ENCODE measurements at places on chromosomes 7 and 10.

DNA sequence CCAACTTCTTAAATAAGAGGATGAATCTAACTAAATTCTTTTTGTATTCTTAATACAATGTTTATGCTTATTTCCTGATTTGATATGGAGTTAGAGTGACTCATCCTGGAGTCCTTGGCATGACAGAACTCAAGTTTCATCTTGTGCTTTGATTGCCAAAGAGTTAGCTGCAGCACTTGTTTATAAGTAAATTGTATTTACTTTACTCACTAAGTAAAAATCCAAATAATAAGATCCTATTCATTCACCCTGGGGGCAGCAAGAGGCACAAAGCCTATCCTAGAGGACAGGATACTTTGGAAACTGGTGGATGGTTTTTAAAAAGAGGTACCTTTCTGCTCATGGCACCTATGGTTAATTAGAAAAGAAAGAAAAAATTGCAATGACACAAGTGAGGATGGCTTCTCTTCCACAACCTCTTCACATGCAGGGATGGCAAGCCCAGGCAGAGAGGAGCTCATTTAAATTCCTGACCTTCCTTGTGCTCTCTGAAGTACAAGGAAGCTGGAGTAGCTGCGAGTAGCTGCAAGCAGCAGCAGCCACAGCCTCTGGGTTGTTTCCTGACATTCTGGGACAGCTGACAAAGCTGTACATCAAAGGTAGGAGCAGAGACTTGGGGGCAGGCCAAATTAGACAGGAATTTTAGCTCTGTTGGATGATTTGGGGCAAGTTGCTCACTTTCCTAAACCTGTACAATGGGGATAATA, 28.5 kb upstream of the CROT start:
- DNase-seq, result no peak

GRCh38 chr7:99624484-99624883, 7.7 kb downstream of the ZSCAN25 start:
- no peak for DNase-seq

DNA sequence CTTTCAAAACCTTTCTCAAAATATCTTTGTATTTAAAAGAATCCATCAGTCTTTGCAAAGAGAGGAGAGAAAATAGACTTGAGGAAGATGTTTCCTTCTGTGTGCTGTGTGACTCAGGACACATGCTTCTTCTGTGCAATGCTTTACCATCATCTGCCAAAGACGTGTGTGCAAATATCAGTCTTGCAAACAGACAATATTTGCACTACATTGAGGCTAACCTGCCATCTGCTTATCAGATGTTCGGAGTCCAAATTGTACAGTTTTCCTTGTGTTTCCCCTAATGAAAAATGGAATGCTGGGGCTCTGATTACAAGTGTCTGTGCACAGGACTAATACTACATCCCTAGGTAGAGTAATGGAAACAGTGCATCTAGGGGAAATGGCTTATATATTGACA, 353.1 kb upstream of the LRRTM3 start:
- no peak for DNase-seq

- no peak for DNase-seq
These were observed 71.9 kb upstream of the DUSP5 start for GRCh38 chr10:110425684-110426293.

- no peak for DNase-seq
These were observed 203.8 kb downstream of the ZEB1 start for GRCh38 chr10:31522820-31523219.

DNA sequence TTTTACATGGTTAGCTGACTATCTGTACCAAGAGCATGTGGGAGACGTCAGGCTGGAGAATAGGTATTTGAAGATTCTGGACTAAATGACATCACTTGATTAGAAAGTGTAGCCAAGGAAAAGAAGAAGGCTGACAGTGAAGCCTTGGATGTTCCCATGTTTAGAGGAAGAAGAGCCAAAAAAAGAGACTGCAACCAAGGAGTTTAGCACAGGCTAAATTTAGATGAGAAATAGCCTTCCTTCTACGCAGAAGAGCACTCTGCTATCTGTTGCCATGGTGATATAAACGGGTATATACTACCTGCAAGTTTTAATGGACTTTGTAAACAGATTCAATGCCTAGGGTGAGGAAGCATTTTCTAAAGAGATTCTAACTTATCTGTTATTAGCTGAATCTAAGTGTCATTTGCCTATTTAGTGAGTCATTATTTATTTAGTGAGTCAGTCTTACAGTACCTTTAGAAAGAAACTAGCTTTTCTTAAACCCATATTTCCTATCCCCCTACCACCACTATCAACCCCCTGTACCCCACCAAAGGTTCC, 69.8 kb downstream of the CDK6 start:
- peak; percentile 57 for DNase-seq

DNA sequence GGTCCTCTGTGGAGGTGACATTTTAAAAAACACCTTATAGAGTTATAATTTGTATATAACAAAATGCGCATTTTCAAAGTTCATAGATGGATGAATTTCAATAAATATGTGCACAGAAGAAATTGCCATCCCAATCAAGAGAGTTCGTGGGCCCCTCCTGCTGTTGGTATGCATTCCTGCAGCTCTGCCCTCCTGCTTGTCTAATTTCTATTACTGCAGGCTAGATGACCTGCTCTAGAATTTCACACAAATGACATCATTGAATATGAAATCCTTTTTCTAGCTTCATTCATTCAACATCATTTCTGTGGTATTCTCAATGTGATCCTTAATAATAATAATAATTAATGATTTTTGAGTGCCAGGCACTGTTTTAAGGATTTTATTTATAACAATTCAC, 348.2 kb downstream of the SDK1 start:
- no peak for DNase-seq

- no peak for DNase-seq
These were observed 34.6 kb upstream of the PDK4 start for GRCh38 chr7:95630702-95631458.

GRCh38 chr10:386771-387592, 251.7 kb downstream of the ZMYND11 start:
- no peak for DNase-seq

DNA sequence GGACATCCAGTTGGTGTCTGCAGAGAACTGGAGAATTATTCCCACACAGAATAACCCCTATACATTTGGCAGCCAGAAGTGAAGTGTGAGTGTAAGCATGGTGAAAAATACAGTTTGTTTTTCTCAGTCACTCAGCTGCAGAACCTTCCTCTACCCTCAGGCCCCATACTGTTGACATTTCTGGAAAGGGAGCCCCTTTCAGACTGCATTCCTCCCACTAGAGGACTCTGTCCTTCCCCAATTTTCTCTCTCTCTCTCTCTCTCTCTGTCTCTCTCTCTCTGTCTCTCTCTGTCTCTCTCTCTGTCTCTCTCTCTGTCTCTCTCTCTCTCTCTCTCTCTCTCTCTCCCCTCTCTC, 86.8 kb upstream of the STEAP1B start:
- DNase-seq, result no peak

GRCh38 chr7:114852293-114852692, 69.6 kb upstream of the MDFIC start:
- no peak for DNase-seq

DNA sequence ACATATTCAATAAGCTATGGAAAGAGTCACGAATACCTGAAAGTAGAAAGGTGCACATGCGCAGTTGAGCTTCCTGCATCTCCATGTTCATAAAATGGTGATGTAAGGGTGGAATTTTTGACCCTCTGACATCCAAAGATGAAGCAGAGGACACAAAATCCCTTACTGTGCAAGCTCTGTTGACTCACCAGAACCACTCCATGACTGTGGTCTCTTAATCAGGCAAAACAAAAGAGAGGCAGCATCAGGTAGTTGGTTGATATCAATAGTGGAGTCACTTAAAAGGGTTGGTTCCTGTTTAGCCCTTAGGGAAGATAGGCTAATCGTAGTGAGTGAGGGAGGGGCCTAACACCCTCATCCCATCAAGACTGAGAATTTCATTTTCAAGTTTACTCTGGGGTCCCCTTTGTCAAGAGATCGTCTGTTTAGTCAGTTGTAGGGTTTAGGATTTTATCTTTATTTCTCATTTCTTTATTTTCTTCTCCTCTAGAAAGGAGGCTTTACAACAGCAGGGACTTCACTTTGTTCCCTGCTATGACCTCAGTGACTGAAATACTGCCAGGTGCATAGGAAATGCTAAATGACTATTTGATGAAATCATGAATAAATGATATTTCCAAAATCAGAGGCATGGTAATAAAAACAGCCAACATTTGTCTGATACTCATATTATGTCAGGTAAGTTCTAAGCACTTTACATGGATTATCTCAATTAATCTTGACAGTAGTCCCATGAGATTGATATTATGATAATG, 98.1 kb downstream of the CD36 start:
- no peak for DNase-seq

GRCh38 chr7:138116141-138116540, 39.9 kb downstream of the AKR1D1 start:
- no peak for DNase-seq

DNA sequence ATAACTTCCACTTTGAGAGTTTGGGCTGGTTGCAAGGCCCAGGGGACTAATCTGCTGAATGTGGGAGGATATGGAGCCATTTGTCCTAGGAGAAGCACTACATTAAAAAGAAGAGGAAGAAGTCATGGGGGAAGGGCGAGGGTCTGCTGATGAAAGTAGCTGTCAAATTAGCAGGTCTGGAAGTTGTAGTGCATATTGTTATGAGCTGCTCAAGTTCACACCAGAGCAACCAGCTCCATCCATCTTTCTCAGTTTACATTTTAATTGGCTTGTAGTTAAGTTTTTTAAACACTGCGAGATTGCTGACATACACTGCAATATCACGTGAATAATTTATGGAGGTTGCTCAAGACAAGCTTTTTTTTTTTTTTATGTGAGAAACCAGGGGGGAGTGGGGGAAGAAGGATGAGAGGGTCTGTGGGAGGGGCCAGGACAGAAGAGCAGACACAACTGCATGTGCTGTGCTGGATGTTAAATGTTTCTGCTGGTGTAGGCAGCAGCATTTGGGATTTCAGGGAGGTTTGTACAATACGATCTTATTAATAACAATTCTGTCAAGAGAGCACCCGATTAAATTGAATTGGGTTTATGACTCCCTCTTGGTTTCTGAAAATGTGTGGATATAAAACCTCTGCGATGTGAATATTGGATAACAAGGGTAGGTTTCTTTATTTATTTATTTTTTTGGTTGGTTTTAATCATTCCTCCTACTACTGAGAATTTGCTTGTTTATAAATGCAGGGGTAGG, 759.0 kb upstream of the GALNT17 start:
- DNase-seq, result peak; percentile 19

GRCh38 chr7:51031216-51031615, 248.5 kb upstream of the GRB10 start:
- no peak for DNase-seq

DNA sequence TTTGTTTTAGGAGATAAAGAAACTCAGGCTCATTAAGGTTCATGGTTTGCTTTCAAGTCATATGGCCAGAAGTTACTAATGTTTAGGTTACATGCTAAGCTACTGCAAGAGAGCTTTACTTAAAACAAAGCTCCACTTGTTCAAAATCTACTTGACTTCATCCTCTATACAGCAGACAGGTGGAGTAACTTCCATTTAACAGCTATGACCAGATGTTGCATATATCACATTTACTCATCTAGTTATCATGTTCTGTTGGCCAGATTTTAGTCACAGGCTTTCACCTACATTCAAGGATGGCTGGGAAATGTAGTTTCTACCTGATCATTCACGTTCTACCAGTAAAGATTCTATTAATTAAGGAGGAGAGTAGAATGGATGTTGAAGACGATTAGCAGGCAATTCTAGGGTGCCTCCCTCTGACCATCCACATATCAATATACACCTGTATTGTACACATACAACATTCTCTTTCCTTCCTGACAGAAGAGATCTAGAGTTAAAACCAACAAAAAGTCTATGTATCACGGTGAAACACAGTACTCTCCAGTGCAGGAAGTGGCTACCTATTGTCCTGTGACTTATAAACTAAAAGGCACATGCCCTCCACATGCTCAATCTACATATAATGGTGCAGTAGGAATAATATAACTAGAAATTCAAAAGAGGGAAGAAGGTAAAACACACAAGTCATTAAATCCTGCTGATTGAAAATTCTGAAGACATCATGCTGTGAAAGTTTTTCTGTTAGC, 488.0 kb downstream of the MDFIC start:
- DNase-seq, result no peak

DNA sequence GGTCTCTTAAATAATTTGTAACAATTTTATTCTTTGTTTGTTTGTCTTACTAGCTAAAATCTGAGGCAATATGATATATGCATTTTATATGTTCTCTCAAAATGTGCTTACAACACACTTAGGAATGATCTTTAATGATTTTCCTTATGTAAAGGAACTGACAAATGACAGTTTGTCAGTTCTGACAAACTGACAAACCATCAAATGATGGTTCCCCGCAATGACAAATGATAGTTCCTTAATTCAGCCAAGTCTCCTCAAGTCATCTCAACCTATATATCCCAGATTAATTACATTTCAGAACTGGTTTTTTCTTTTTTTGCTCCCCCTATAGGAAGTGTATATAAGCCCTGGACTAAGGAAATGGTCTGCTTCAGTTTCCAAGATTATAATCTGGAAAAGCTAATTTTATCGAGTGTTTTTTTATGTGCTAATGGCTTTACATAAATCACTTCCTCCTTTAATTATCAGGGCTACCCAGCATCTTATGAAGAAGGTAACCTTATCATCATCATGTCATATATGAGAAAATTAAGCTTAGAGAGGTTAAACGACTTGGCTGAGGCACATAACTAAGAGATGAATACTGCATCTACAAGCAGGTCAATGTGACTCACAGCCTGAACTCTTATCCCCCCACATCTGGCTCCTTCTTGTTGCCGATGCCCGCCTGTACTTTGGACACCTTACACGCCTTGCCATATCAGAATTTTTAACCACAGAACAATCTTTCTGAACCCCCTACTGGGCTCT, 75.1 kb downstream of the RELN start:
- DNase-seq, result no peak

DNA sequence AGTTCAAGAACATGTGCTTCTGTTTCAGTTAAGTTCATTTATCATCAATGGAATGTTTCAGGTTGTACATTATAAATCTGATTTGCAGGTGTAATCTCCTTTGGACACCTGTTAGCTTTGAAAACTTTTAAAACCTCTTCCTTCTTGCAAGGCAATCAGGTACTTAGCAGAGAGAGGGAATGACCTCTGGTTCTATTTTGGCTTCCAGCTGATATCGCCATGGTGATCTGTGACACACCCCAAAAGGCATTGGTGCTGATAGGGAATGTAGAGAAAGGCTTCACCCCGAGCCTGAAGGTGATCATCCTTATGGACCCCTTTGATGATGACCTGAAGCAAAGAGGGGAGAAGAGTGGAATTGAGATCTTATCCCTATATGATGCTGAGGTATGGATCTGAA, 35.4 kb downstream of the ACSL5 start:
- DNase-seq, result no peak

DNA sequence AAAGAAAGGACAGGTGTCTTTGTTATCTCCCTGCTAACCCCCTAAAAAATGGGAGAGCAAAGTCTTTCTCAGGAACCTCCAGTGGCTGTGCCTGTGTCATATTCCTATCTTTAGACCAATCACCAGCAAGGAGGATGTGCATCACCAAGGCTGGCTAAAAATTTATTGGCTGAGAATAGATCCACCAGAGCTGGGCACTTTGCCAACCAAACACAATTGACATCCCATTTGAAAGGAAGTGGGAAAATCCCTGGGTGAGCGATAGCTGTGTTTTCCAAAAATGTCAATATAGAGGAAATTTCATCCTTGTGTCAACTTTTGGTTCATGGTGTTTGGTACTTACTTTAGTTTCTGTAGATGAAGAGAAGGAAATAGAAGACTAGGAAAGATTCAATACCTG, 13.1 kb upstream of the GPR141 start:
- no peak for DNase-seq

- DNase-seq, result no peak
These were observed 23.9 kb downstream of the SCD start for GRCh38 chr10:100370714-100371481.

Measured in NCI-H1436 (cell line).